Dermis microvascular lymphatic vessel endothelial cell (primary cell): ENCODE measurements at places on chromosomes 5 and 9. TPM values are rescaled to one million over a fixed set of nuclear protein-coding genes. Genes with fewer than 3 reads are reported as not detected.

Gene PCDHGB4
- 6.4 and 10.6 TPM in 2 replicates for total RNA-seq

Gene LCN9
- not detected in 2 replicates for total RNA-seq

DNA sequence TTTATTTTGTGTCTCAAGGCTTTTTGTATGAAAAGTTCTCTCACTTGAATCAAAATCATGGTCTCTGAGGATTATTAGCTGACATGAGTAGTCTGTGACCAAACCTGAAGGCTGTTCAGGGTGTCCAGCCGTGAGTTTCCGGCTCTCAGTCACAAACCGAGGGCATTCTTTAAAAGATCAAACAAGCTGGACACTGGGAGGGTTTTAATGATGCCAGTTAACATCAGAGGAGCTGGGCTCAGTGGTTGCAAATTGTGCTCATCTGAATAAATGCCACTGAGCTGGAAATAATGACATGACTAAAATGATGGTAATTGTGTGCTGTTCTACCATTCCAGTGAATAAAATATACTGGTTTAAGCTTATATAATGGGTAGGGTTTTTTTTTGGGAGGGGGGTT lies 153.1 kb downstream of the FOCAD start:
- no peak for DNase-seq

DNA sequence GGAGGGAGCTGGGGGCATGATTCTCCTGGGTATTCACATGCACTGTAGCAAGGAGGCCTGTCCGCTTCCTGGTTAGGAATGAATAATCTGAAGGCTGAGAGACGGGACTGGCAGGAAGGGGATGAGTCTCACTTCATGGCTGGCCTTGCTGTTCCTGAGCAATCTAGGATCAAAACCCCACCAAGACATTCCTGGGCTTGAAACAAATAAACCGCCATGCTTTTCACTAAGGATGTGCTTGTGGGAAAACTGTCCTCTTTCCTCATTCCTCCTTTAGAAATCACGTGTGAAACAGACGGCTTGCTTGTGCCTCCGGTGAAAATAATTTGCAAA lies 132.8 kb downstream of the MACROH2A1 start:
- no peak for DNase-seq

GRCh38 chr5:156835905-156836304 lies 14.2 kb upstream of the PPP1R2B start:
- no peak for DNase-seq

DNA sequence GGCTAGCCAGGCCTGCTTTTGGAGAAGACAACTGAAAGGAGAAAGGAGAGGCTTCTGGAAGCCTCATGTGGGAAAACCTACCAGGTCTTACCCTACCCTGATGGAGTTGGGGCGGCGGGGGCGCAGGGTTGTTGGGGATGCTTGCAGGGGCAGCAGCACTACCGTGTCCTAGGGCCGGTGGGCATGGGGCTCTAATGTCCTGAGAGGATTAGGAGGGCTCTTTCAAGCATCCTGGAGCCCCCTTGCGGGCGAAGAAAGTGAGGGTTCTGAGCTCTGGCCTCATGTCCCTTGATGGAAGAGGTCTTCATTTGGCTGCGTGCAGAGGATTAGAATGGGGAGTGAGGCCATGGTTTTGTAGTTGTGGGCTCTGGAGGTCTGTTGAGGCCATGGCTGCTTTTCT lies 86.9 kb upstream of the PITX1 start:
- no peak for DNase-seq

- DNase-seq, result no peak
Measured at GRCh38 chr5:135135530-135136226, 101.7 kb upstream of the PITX1 start.

DNA sequence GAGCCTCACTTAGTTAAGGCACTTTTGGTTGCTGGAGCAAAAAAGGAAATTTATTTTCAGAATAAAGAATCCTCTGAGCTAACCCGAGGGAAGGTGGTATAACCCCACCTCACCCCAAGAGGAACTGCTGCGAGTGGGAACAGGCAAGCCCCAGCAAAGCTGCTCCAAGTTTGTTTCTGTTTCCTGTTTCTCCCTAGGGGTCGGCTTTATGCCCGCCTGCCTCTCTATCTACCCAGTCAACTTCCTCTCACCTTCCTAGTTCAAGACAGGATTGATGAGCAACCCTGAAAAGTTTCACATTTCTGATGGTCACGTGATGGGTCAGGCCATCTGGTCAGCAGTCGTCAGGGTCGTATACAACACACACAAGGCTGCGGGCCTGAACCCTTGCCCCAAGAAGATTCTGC lies 31.1 kb downstream of the TRIO start:
- DNase-seq, result peak; percentile 81

- peak; percentile 55 for DNase-seq
Measured at GRCh38 chr9:34413231-34413852, 36.6 kb upstream of the MYORG start.

DNA sequence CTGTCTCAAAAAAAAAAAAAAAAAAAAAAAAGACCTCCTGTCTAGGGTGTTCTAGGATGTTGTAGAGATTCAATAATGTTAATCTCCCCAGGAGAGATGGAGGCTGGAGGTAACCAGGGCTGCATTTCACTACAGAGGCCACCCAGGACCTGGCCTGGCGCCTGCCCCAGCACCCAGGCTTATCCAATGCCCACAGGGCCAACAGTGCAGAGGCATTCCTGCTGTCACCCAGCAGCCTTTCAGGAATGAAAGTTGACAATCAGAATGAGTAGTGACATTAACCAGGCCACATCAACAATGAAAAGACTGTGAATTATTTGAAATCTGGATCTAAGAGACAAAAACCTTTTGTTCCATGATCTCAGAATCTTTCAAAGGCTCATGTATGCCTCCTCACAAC lies 36.2 kb upstream of the GABRP start:
- DNase-seq, result no peak

DNA sequence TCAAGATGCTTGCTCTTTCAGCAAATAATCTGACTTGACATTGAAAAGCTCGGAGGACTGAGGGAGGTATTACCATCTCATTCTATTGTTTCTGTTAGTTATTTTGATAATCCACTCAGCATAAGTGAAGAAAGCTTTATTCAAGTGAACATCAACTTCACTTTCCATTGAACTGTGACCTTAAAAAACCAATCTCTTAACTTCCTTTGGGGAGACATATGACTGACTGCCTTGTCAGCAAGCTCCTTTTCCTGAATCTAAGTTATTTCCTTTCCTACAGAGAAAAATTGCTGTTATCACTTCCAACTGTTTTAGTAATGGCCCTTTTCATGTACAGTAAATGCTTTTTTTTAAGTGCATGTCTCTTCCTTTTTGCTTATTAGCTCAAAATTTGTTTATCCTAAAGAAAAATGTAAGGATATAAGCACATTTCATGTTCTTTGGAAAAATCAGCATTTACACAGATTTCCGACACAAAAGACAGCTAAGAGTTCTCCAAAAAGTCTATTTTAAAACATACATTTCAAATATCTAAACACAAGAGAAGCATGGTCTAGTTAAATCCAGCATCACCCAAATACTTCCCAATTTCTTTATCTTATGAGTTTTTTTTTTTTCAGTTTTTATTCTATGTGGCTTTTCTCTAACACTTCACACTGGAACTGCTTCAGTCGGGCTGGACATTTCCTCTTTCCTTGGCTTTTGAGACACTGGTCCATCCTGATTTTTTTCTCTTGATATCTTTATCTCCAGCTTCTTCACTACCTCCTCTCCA lies 117.9 kb upstream of the DAB2 start:
- peak; percentile 79 for DNase-seq

Gene FAM153A
- not detected in 2 replicates for total RNA-seq

Gene JAK2
- total RNA-seq, result 3.9 and 5.6 TPM in 2 replicates

Gene IL9
- not detected in 2 replicates for total RNA-seq

DNA sequence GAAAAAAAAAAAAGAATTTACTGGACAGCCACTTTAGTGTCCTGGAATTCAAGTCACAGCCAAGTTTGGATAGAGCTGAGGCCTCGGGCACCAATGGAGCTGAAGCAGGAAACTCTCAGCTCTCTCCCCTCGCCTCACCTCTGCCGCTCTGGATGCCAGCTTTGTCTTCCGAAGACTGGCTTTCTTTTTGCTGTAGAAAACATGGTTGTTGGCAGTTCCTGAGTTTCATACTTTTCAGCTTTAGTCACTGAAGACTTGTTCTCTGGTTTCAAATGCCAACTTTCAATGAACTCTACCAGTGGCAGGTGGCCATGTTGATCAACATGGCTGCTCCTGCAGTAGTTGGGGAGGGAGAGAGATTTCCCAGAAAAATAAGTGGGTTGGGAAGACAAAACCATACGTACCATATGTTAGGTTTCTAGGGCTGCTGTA lies 142.2 kb downstream of the SNX18 start:
- DNase-seq, result no peak

GRCh38 chr9:101705135-101705661 lies 33.2 kb downstream of the GRIN3A start:
- DNase-seq, result no peak

Gene PRLR
- total RNA-seq, result under 0.01 TPM in 2 replicates

Gene TUSC1
- 7.6 and 11.5 TPM in 2 replicates for total RNA-seq

DNA sequence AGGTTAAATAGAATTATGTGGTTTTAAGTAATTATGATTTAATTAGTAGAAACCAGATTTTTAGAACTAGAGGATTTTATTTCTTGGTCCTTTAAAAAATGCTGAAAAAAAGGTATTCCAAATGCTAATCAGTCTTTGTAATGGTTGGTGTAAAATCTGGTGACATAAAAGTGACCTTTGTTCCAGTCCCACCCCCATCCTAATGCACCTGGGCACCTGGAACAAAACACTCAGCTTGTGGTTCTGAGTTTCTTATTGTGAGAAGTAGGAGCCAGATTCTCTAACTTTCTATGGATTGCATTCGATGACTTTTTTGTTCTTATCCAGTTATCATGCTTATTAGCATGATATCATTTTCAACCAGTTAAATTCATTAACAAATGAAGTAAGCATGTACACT lies 115.1 kb upstream of the CTNND2 start:
- DNase-seq, result no peak

DNA sequence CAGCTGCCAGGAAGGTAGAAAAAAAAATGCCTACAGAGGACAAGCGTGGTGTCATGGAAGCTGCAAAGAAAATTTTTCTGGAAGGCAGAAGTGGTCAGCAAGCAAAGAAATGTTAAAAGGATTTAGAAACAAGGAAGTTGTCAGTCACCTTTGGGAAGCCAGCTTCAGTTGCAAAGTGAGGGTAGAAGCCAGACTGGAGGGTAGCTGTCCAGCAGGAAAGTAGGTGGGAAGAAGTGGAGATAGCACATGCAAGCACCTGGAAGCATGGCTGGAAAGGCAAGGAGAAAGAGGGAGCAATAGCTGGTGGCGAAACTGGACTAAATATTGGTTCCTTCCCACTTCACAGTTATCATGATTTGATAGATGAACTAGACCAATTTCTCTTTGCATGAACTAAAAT lies 54.3 kb downstream of the ADRB2 start:
- DNase-seq, result no peak

DNA sequence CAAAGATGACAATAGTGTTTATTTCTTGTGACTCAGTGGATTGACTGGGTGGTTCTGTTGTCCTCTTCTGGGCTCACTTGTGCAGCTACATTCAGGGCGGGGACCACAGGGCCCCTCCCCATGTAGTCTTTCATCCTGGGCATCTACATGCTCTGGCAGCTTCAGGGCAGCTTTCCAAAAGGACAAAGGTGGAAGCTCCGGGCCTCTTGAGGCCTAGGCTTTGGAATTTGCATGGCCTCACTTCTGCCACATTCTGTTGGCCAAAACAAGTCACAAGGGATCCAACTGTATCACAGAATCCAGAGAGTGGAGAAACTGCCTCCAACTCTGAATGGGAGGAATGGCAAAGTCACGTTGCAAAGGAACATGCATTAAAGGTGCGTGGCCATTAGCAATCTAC lies 64.3 kb downstream of the ARHGAP26 start:
- no peak for DNase-seq

DNA sequence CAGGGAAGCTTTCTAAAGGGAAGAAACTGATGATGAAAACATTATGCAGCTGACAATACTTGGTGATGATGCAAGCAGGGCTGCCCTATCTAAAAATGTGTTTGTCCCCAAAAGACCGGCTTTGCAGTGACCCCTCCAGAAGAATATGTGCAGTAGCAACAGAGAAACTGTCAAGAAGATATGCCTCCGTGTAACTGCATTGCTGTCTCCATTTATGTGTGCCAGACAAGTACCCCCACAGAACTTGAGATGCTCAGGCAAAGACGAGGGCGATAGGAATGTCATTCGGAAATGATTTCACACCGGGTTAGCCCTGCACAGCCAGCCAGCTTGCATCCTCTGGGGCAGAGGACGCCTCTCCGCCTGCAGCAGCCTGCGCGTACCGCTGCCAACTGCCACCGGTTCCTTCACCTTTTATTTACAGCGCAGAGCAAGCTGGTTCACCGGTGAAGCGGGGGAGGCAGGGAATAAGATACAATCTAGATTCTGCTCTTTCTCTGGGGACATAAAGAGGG lies 2.0 kb downstream of the GABBR2 start:
- DNase-seq, result peak; percentile 4

GRCh38 chr5:74596927-74597326 lies 43.6 kb downstream of the ENC1 start:
- no peak for DNase-seq

GRCh38 chr5:156137071-156137869 lies 189.7 kb upstream of the SGCD start:
- DNase-seq, result no peak

Gene FOXD4L3
- total RNA-seq, result under 0.01 TPM in 1 of 2 replicates, not detected in the other

DNA sequence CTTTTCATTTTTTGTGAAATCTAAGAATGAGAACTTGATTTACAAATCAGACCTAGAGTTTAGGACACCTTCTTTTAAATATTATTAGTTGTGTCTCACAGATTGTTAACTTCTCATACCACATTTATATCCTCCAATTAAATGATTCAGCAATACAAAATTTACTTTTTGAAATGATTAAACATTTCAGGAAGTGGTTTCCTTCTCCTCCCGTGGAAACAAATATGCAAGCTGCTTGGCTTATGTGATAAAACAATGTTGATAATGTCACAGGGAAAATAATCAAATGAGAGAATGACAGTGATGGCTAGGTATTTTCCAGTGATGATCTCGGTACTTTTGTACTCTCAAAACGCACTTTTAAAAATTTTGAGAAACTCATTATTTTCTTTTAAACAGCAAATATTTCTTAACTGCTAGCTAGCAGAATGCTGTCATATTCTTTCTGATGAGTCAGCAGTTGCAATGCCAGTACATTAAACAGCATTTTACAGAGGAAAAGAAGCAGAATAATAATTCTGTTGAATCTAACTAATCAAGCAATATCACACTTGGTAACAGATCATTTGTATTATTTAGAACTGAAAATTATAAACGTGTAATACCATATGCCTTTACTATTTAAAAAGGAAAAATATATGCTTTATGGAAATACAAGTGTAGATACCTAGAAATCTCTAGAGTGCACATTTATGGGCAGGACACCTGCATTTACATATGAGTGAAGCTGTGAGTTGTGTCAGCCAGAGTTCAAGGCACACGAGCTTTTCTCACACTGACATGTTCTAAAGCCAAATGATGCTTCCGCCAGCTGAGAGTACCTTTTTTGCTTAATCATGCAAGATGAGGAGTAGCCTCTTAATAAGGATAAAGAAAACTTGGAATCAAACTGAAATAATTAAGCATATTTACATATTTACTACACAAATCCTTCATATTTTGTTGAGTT lies 53.6 kb upstream of the CDH18 start:
- DNase-seq, result no peak
